Bone marrow (tissue), 2 donors: ENCODE measurements at places on chromosomes 6 and 20.
A peak's percentile ranks its signal among the peaks of the same experiment; 100 is the strongest.

DNA sequence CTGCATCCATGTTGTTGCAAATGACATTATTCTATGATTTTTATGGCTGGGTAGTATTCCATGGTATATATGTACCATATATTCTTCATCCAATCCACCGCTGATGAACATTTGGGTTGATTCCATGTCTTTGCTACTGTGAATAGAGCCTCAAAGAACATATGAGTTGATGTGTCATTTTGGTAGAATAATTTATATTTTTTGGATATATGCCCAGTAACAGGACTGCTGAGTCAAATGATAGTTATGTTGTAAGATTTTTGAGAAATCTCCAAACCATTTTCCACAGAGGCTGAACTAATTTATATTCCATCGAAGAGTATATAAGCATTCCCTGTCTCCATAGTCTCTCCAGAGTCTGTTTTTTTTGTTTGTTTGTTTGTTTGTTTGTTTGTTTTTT is 1373.5 kb downstream of the GRIK2 start:
- no peak for DNase-seq

GRCh38 chr20:34435589-34435988 is 72.5 kb downstream of the ITCH start:
- no peak for DNase-seq

DNA sequence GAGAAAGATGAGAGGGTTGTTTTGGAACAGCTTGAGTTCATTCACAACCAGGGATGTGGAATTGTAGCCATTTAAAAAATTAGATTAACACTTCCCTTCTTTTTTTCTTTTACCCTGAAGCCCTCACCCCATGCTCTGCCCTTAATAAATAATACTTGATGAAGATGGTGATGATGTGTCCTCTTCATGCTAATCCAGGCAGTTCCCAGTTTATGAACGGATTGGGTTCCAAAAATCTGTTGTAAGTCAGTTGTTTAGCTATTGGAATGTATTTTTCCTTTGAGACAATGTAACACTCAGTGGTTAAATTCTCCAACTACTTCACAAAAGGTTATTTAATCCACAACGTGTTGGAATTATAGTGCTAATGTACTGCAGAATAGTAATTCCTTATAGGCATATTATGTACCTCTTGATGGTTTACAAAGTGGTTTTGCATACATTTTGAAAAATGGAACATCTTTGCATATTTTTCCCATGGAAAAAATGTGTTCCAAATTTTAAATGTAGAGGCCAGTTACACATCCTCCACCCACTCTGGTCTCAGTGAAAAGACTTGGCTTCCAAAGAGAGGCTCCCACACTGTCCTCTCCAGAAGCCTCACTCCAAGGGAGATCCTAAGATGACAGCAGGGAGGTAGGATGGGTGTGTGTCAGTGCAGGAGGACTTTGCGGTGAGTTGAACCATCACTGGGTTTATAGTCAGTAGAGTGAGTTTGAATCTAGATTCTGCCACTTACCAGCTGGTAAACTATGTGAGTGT is 45.8 kb upstream of the CEP162 start:
- no peak for DNase-seq

- peak; percentile 12 for DNase-seq
Measured at GRCh38 chr20:35269055-35269781, 8.7 kb downstream of the MMP24OS start.

DNA sequence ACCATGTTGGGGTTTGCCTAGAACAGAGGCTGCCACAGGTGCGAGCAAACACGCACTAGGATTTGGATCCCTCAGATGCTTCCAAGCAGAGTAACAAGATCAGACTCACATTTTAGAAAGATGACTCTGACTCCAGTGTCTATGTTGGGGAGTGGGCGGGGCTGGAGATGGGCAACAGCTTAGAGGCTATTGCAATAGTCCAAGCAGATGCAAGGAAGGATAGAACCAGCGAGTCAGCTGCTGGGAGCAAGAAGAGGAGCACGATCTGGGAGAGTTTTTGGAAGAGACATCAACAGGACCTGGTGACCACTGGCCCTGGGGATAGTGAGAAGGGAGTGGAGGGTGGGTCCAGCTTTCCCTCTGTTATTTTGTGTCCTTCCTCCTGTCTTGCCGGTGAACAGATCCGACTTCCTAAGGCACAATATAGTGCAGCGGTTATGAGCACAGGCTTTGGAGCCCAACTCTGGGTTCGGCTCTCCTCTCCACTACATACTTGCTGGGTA is 52.7 kb downstream of the FGD2 start:
- DNase-seq = no peak

GRCh38 chr20:63556873-63557478 is 3.0 kb downstream of the FNDC11 start:
- no peak for DNase-seq

DNA sequence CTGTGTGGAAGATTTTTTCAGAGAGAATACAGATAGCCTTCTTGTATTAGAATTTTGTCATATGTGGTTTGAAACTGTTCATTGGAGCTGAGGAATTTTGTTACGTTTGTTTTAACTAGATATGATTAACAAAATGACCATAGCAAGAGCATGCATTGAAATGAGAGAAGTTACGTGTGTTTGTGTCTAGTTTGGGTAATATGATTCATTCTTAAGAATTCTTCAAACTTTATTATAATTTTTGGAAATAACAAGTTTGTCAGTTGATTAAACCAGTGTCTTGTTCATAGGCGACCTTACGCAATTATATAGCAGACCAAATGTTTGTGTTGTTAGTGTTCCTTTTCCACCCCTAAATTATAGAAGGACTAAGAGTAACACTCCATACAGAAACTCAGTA is 5.5 kb downstream of the GMNN start:
- no peak for DNase-seq

DNA sequence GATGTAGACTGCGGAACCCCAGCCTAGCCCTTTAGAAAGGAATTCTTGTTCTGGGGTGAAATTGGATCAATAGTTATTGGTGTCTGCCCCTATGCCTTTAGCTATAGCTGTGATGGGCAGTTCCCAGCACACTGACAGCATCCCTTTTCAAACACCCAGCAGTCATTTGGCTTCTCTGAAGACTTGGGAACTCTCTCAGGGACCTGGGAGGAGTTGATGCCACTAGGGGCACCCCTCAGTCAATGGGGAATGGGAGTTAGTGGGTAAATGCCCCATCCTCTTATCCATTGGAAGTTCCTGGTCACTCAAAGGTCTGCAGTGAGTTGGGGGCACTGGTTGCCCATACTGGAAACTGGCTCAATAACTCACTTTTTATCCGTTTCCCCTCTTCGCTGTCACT is 31.6 kb upstream of the CSNK2A1 start:
- no peak for DNase-seq

DNA sequence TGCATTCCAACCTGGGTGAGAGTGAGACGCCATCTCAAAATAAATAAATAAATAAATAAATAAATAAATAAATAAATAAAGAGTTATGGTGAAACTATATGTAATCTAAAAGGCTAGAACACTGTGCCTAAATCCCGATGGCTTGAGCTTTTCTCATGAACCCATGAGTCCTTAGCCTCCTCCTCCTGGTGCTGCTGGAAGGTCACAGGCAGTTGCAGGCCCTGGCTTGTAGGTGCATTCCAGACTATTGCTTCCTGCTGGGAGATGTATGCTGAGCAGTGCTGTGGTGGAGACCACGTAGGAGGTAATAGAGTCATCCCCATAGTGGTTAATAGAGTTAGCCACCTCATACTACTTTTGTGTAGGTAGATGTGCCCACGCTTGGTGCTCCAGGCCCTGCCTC is 12.5 kb downstream of the PTK7 start:
- DNase-seq = no peak

DNA sequence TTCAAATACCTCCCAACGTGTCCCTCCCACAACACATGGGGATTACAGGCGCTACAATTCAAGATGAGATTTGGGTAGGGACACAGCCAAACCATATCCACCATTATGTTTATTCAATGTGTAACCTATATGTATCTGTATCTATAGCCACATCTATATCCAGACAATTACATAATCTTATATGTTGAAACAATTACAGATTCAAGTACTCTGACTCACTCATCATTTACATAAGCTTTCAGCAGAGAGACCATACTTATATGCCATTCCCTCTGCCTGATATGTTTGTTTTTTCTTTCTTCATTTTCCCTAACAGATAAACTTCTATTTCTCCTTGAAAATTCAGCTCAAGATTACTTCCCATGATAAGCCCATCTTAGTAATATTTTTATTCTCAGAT is 163.6 kb downstream of the LAMA2 start:
- no peak for DNase-seq

DNA sequence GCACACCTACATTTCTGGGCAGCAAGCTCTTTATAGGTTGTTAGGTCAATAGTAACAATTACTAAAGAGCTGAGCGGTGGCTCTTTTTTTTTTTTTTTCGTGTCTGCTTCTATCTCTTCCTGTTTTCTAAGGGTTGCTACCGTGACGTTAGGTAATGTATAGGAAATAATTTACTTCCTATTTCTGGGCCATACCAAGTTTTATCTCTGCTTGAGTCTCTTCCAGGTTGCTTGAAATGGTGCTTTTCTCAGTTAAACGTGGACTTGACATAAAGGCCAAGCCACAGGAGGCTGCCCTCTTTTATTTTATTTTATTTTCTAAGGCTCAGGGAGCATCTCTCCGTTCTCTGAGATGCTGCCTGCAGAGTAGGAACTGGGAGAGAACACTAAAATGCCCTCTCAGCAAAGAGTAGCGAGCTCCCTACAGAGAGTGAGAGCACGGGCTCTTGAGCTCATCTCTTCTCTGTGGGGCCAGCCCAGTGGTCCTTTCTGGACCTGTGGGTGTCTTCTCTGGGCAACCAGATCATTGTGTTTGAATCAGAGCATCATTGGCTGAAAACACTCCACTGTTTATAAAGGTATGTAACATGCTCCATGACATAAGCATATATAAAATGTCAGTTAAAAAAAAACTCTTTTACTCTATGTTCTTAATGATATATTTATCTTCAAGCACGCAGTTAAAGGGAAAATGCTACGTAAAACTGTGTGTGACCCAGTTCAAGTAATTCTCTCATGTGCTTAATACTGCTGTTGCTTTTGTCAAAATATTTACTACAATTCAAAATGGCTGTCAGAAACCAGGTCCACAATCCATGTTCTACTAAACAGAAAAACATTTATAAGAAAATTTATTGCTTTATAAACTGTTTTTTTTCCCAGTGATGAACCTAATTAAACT is at the start of gene ZNF831:
Gene ZNF831, plus strand, starts transcription at position 191 of the 900 bp plus-strand sequence. CDS start 27,199 bp downstream, outside the sequence.
- DNase-seq = no peak

GRCh38 chr6:29967379-29968010 is 25.2 kb downstream of the HLA-A start:
- DNase-seq = peak; percentile 13

GRCh38 chr6:28264834-28265401 is 2.0 kb upstream of the ZSCAN26 start:
- peak; percentile 31 for DNase-seq

DNA sequence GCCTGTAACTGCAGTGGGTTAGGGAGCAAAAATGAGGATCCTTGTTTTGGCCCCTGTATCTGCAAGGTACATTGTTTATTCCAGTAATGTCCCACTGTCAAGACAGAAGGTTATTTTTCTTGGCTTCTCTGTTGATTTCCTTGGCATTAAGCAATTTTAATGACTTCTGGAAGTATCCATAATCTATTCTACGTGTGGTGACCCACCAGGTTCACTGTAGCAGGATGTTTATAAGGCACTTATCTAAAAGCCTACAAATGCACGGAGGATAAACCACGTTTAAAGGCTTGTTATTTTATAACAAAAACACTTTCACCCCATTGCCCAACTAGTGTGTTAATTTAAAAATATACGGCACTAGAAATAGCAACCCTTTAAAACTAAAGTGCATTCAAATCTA is 294.9 kb downstream of the LAMA2 start:
- no peak for DNase-seq

DNA sequence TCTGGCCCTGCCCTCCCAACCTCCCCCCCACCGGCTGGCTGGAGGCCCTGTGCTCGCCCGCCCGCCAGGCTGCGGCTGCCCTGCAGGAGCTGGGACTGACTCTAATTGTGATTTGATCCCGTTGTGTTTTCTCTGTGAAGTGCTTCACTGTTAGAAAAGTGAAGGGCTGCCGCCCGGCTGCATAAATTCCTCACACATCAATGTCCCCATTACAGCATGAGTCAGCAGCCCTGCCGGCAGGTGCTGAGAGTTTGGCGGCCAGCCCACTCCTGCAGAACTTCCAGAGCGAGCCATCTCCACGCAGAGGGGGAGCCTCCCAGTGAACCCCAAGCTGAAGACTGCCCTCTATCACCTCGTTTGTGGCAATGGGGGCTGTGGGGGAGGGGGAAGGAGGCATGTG is 137.9 kb downstream of the DLL1 start:
- no peak for DNase-seq
